ENCODE measurements at places on chromosomes 1 and 21.

GRCh38 chr1:191609305-191609704 lies 549.0 kb upstream of the RGS18 start:
- DNase-seq: no peak

- DNase-seq: no peak
Observed at GRCh38 chr1:43962324-43962723, 7.5 kb upstream of the DPH2 start.

DNA sequence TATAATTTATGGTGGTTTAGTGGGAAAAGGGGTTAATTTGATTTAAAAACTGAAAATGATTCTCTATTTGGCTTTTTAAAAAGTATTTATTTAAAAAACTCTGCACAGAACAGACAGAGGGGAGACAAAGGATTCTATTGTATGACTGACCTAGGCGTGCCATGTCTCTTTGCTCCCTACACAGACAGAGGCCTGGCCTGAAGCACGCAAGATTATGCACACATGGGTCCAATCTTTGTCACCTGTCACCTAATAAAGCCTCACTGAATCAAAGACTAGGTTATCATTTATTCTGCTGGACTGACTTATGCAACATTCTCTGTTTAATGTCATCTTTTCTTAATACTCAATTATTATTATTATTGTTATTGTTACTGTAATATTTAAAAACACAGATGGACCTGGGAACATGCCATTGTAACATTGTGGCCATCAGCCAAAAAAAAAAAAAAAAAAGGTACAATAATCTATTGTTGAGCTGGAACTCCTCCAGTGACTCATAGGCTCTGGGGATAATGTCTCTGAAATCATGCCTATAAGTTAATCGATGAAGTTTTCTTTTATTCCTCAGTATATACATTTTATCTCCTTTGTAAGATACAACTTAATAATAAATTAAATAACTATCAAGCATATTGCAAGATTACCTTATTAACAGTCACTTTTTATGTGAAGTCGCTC lies 112.1 kb downstream of the RUNX1 start:
- DNase-seq: no peak

GRCh38 chr21:43355925-43356289 lies 71.0 kb downstream of the SIK1 start:
- DNase-seq: no peak

GRCh38 chr1:107246775-107247345 lies 106.0 kb downstream of the NTNG1 start:
- DNase-seq: no peak

DNA sequence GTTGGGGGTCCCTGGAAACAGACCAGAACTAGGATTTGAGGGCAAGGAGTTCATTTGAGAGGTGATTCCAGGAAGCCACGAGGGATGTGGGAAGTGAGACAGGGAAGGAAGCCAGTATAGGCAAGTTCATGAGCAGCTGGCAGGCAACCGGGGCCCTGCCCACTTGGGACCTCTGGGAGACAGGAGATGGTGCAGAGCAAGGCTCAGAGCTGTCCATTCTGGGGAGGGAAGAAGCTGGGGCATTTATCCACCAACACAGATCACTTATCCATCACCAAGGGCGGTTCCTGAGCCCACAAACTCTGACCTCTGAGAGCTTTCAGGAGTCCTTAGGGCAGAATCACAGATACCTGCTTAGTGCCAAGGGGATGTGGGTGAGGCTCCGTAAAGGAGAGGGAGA lies 16.8 kb downstream of the EDN2 start:
- no peak for DNase-seq

GRCh38 chr1:170296642-170297041 lies 150.9 kb downstream of the NTMT2 start:
- DNase-seq: no peak
